Activated effector memory CD4-positive, alpha-beta T cell treated with Interleukin-2 at 50 U/mL for 16 hours (primary cell): ENCODE measurements at places on chromosomes 3 and 15.

DNA sequence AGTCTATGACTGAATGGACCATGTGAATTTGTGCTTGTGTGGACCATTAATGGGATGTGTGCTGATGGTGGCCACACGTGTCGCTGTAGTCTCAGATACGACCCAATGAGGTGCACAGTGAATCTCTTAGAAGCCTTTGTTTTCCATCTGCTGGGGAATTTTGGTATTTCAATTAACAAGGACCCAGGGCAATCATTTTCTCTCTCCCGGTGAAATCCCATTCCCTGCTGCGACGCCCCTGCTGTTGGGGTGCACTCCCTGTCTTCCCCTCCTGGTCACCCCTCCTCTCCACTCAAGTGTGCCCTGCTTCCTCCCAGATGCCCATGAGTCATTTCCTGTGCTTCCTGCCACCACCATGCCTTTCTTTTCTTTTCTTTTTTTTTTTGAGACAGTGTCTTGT lies 32.7 kb downstream of the EBLN2 start:
- DNase-seq, result no peak

- DNase-seq, result no peak
Measured at GRCh38 chr3:49553324-49553691, 969 bp upstream of the BSN start.

- no peak for DNase-seq
Measured at GRCh38 chr3:124409650-124410275, 320.5 kb upstream of the UMPS start.

DNA sequence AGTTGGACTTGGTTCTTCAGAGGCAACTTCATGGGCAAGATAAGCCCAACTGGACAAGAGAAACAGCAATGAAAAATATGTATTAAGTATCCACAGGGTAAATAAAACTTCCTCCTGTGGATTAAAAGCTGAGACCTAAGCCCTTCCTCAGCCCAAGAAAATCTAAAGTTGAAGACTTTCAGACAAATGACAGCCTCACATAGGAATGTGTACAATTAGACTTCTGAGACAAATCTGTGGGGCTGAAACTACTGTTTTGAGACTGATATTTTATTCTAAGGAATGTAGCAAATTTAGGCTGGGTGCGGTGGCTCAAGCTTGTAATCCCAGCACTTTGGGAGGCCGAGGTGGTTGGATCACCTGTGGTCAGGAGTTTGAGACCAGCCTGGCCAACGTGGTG lies 74.2 kb upstream of the IL12A start:
- DNase-seq, result no peak

DNA sequence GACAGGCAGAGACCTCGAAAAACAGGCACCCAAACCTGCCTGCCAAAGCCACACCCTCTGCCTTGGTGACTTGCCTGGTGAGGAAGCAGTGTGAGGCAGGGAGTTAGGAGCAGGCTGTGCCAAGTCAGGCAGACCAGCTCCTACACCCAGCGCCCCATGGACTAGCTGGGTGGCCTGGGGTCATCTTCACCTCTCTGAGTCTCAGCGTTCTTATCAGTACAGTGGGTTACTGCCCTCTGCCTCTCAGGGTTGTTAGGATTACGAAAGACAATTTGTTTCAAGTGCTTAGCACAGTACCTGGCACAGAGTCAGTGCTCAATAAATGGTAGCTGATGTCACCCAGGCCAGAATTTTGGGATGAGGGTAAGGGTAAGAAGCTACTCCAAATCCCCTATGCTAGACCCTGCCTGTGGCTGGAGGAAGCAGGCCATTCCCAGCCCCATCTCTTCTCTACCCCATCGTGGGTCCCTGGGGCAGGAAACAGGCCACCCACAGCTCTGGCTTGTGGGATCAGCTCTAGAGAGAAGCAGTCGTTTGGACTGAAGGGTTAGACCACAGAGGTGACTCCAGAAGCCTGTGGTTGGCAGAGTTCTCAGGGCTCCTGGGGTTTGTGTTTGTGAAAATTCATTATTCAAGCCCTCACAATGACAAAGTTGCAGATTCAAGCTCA lies 10.1 kb downstream of the SLC51B start:
- DNase-seq, result no peak

GRCh38 chr3:194604837-194605236 lies 28.4 kb downstream of the TMEM44 start:
- DNase-seq, result no peak

DNA sequence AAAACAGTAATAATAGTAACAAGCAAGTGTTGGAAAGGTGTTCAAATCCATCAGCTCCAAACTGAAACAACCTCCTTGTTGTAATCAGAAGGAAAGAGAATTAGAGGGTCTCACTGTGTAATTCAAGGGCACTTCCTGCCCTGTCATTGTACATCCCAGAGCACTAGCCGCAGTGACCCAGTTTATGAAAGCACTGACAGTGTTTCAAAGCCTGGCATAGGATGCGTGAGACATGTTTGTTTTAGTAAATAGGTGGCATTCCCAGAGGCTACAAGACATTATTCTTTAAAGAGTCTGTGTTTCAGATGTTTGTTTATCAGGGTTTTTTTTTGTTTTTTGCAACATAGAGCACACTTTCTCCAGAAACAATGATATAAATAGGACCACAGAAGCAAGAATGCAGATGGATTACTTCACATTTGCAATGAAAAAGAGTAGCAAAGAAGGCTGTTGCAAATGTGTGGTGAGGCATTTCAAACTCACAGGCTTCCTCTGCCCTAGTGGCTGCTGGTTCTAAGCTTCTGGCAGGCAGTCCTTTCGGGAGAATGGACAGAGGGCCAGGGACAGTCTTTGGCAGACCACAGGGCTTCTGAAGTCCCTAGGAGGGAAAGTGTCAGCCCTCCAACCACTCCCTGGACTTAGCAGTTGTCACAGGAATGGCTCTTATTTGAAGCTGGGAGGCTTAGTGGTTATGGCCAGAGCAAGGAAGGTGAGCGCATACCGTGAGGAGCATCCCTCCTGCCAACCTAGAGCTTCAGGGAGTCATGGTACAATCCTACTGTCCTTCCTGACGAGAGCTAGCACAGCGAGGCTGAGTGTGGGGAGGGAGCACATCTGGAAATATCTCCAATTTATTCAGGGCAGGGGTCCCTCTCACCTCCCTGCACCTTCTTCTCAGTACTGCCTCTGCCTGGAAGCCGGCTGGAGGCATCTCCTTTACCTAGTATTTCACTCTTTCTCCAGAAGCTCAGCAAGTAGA lies 31.4 kb upstream of the TIPARP start:
- no peak for DNase-seq

DNA sequence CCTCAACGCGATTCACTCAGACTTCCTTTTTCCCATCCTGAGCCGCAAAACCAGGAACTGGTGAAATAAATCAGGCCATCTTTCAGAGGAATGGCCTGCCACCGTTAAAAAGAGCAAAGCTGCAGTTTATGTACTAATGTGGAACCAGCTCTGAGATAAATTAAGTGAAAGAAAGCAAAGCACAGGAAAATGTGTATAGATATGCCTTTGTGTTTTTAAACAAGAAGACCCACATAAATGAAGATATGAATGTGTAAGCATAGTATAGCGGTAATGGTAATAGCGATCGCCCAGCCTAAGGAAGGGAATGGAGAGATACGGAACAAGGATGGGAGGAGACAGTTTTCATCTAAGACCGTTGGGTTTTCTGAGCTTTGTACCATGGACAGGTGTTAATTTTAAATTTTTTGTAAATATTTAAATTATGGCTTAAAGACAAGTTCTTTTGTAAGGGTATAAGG lies 30.8 kb upstream of the RPN1 start:
- DNase-seq, result no peak

DNA sequence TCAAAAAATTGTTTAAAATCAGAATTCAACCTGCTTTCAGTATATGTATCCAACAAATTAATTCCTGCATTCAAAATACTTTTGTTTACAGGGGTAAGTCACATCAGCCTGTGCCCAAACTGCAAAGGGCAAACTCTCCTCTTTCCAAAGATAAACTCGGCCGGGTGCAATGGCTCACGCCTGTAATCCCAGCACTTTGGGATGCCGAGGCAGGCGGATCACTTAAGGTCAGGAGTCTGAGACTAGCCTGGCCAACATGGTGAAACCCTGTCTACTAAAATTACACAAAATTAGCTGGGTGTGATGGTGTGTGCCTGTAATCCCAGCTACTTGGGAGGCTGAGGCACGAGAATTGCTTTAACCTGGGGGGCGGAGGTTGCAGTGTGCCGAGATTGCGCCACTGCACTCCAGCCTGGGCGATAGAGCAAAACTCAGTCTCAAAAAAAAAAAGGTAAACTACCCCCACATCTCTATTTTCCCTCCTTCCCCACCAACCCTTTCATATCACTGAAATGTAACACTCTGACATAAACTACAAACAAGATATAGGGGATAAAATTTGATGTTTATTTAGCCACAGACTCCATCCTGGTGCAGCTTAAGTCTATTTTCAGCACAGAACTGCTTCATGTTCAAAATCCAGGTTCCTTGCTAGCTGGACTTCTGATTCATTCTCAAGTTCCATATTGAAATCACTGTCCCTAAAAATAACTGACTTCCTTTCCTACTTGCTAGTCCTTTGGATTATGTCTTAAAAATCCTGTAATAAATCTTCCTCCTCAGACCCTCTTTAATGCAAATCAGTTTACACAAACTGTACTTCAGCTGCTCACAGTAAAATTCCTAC lies 15.4 kb downstream of the UBP1 start:
- DNase-seq, result no peak

- no peak for DNase-seq
Measured at GRCh38 chr15:99603828-99604227, 38.0 kb downstream of the MEF2A start.

GRCh38 chr15:77630956-77631744 lies 1.6 kb downstream of the LINGO1 start:
- no peak for DNase-seq

- DNase-seq, result no peak
Measured at GRCh38 chr3:100756441-100756840, 47.1 kb downstream of the TFG start.

GRCh38 chr3:113165841-113166240 lies 45.5 kb upstream of the BOC start:
- no peak for DNase-seq

- no peak for DNase-seq
Measured at GRCh38 chr3:156985711-156986110, 159.6 kb downstream of the LEKR1 start.

DNA sequence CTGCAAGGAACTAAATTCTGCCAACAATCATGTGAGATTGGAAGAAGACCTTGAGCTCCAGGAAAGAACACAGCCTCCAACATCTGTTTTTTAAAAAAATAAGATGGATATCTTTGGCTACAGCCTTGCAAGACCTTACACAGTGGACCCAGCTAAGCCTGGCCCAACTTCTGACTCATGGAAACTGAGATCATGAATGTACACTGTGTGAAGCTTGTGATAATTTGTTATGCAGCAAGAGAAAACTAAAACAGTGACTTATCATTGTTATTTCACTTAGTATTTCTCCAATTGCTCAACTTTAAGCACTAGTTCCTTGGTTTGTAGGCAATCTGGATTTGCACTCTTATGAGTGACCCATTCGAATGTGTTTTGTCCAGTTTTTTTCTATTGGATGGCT lies 29.3 kb downstream of the SHQ1 start:
- DNase-seq, result no peak

- no peak for DNase-seq
Measured at GRCh38 chr3:190870127-190870526, 7.6 kb upstream of the GMNC start.

- DNase-seq, result no peak
Measured at GRCh38 chr15:63402498-63403253, 21.0 kb upstream of the CA12 start.

DNA sequence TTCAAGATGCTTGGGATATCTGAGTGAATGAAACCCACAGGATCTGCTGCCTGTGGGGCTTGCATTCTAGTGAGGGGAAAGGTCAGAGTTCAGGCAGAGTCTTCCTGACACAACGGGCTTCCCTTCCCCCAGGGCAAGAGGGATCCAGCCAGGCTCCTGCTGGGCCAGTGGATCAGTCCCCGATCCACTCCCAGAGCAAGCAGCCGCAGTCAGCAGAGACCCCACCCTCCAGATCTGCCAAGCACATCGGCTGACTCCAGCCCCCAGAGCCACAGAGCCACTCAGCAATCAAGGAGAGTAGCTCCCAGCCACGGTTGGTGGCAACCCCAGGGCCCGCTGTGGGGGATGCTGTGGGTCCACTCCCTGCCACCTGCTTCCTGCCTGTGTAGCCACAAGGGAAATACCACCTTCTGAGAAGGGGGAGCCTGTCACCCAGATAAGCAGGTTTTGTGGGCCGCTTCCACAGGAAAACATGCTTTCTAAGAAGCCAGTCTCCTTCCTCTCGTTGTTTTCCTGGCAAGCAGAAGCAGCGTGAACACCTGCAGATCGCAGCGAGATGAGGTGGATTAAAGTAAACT lies 44.9 kb downstream of the CPN2 start:
- DNase-seq, result peak; percentile 54

- no peak for DNase-seq
Measured at GRCh38 chr3:125367403-125368230, 7.5 kb downstream of the ZNF148 start.

GRCh38 chr3:39809995-39810595 lies 686 bp downstream of the MYRIP start:
- DNase-seq, result no peak

DNA sequence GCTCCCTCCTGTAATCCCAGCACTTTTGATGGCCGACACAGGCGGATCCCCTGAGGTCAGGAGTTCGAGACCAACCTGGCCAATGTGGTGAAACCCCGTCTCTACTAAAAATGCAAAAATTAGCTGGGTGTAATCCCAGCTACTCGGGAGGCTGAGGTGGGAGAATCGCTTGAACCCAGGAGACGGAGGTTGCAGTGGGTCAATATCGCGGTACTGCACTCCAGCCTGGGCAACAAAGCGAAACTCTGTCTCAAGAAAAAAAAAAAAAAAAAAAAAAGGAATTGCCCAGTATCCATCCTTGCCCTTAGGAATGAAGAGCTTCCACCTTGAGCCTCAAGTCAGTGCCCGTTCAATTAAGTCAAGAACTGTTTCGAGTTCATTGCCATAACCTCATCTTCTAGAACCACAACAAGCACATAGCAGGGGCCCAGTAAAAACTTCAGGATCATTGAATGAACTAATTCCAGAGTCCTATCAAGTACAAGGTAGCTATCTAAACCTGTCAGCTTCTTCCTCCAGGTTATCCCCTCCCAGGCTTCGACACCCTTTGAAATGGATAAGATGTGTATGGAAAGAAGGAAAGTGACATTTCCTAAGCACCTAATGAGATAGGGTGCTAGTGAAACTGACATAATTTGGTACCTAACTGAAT lies 826 bp downstream of the DBR1 start:
- no peak for DNase-seq

GRCh38 chr3:36928220-36928619 lies 16.6 kb downstream of the TRANK1 start:
- DNase-seq, result no peak

GRCh38 chr3:124115956-124116355 lies 124.0 kb upstream of the ROPN1 start:
- no peak for DNase-seq
